Osteoblast (primary cell): ENCODE measurements at places on chromosomes 5 and 9. TPM values are rescaled to one million over a fixed set of nuclear protein-coding genes. Genes with fewer than 3 reads are reported as not detected.

Gene ANKRD20A1
- not detected in 2 replicates for total RNA-seq

Gene CD72
- 2.7 and 2.9 TPM in 2 replicates for total RNA-seq

Gene NIPSNAP3A
- 42.7 and 43.9 TPM in 2 replicates for total RNA-seq

Gene HRCT1
- total RNA-seq, result 1.8 and 5.1 TPM in 2 replicates

Gene CD14
- 1.8 and 4.0 TPM in 2 replicates for total RNA-seq

Gene CEP72
- total RNA-seq, result 2.7 and 3.3 TPM in 2 replicates

Gene MTRR
- total RNA-seq, result 36.2 and 36.6 TPM in 2 replicates

Gene CFAP77
- total RNA-seq, result 0.29 and 0.36 TPM in 2 replicates

Gene SPATA31D4
- total RNA-seq, result not detected in 2 replicates

Gene LVRN
- under 0.01 and 0.59 TPM in 2 replicates for total RNA-seq

Gene OR1J2
- total RNA-seq, result 0.29 TPM in 1 of 2 replicates, not detected in the other

Gene SLCO6A1
- not detected in 2 replicates for total RNA-seq

Gene TUBB4B
- 67.7 and 74.0 TPM in 2 replicates for total RNA-seq

Gene ZDHHC11B
- total RNA-seq, result not detected in 2 replicates

Gene C9orf50
- total RNA-seq, result under 0.01 and 0.36 TPM in 2 replicates

Gene GRXCR2
- not detected in 2 replicates for total RNA-seq

Gene C6
- total RNA-seq, result under 0.01 TPM in 1 of 2 replicates, not detected in the other

Gene GRIA1
- 0.29 and 1.1 TPM in 2 replicates for total RNA-seq

Gene IFNA21
- not detected in 2 replicates for total RNA-seq

Gene VCAN
- 543 and 658 TPM in 2 replicates for total RNA-seq

Gene TRIM32
- 30.4 and 34.7 TPM in 2 replicates for total RNA-seq

Gene IFNA7
- not detected in 2 replicates for total RNA-seq

Gene FBXL7
- total RNA-seq, result 13.4 and 14.4 TPM in 2 replicates
